Substantia nigra (tissue), 51 donors: ENCODE measurements at places on chromosomes 4 and X.

DNA sequence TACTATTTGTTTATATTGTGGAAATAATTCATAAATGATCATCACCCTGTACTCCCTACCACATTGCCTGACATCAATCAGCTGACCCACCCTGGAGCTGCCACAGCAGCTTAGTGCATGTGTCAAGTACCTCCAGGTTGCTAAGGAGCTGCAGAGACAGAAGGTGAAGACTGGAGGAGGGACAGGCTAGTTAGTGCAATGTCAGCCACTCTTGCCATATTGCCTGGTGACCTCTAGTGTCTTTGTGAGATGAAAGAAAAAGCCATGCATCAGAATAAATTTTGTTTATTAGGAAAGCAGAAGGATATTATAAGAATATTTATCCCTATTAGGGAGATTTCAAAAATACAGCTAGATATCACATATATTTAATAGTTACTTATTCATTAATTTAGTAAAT, 243.9 kb upstream of the FAT4 start:
- DNase-seq: no peak

DNA sequence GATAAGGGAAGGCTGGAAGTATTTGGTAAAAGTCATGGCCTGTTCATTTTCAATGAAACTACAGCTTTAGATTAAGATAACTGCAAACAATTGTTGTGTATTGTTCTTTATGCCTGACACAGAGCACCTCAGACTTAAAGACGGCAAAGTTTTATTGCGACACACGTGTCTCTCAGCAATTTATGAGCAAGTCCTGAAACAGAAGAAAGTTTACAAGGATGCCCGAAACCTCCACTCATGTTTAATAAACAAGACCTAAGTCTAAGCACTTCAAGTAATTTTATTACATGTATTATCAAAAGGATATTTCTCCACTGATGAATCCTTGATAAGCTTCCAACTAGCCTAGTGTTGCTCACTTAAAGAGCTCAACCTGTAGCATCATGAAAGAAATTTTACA, 51.0 kb downstream of the DHX15 start:
- DNase-seq: no peak

DNA sequence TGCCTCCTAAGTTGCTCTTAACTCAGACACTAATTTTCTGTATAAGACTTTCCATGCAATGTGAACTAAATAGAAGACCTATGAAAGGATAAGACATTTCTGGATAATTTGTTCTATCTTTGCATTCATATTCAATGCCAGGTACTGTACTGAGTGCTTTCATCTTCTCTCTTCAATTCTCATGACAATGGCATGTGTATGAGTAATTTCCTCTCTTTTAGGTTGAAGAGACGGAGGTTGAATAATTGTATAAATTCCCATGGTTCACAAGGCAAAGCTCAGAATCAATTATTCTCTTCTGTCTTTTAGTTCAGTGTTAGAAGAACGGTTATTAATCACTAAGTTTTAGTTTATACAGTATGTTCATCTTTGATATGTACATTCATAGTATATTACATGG, 29.3 kb upstream of the CFAP299 start:
- no peak for DNase-seq

- no peak for DNase-seq
These were observed 93.4 kb downstream of the FRAS1 start for GRCh38 chr4:78150543-78150864.

DNA sequence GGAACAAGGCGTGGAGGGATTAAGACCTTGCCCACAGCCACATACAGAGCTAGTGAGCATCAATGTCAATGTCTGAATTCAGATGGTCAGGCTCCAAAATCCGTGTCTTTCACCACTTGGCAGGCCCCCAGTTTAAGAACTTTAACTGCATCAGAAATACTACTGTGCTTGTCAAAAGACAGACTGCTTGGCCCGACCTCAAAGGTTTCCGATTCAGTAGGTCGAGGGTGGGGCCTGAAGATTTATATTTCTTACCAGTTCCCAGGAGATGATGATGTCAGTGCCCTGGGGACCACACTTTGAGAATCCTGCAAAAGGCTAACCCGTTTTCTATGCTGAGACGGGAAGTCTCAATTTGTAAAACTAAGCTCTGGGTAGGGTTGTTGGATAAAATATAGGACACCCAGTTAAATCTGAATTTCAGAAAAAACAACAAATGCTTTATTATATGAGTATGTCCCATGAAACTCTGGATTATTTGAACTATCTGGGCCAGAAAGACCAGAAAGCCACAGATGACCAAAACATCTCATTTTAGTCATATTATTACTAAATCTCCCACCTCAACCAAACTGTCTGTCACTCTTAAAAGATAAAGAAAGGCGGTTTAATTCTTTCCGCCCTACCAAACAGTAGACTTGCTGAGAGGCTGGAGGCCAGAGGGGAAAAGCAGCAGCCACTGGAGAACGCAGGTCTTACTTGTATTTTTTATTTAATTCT, 42.7 kb downstream of the GATB start:
- no peak for DNase-seq

GRCh38 chr4:112170451-112170993, 25.3 kb downstream of the FAM241A start:
- no peak for DNase-seq

GRCh38 chrX:97995834-97996233, 1112.1 kb downstream of the RPA4 start:
- DNase-seq: no peak

DNA sequence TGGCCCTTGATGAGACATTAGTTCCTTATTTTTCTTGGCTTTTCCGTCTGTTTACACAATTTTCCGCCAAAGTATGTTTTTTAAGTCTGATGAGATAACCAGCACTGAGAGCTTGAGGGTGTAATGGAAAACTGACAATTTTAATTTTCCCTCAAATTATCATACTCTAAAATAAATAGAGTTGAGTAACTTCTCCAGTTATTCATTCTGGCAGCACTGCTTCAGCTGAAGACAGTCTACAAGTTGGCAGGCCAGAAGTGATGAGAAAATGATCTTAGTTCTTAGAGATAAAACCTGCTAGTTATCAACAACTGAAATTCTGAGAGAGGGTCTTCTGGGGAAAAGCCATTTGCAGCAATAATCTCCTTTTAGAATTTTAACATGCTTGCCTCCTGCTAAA, 241.6 kb upstream of the TET2 start:
- no peak for DNase-seq

GRCh38 chr4:1745697-1746096, 24.4 kb downstream of the TACC3 start:
- DNase-seq: no peak

DNA sequence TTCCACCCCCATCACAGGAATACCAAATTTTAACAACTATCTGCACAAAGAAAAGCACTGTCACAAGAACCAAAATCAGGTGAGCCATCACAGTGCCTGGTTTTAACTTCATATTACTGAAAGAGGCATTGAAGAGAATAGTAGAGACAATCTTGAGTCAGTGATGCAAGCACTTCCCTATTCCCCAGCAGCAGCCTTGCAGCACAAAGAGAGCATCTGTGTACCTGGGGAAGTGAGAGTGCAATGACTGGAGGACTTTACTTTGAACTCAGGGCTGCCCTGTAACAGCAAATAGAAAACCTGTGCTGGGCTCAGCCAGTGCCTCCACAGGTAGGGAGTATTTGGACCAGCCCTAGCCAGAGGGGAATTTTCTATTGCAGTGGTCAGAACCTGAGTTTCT, 361.8 kb downstream of the TEX13C start:
- no peak for DNase-seq

DNA sequence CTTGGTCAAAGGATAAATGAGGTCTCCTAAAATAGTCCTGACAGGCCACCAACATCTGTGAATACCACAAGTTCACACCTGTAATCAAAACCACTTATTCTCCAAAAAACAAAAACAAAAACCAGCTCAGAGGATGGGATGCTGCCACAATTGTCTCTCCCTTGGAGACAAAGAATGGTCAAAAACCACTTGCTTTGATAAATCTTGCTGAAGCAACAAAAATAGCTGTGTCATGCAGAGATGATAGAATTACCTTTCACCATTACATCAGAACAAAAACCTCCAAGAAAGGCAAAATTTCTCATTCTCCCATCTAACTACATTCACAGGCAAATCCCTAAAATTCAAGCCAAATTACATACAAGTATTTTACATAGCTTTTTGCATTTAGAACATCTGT, 180.4 kb downstream of the MAML3 start:
- no peak for DNase-seq

- DNase-seq: peak; percentile 60
These were observed 2.5 kb downstream of the CPEB2 start for GRCh38 chr4:15004739-15005301.

- DNase-seq: no peak
These were observed 494.2 kb upstream of the INTU start for GRCh38 chr4:127138586-127138985.

DNA sequence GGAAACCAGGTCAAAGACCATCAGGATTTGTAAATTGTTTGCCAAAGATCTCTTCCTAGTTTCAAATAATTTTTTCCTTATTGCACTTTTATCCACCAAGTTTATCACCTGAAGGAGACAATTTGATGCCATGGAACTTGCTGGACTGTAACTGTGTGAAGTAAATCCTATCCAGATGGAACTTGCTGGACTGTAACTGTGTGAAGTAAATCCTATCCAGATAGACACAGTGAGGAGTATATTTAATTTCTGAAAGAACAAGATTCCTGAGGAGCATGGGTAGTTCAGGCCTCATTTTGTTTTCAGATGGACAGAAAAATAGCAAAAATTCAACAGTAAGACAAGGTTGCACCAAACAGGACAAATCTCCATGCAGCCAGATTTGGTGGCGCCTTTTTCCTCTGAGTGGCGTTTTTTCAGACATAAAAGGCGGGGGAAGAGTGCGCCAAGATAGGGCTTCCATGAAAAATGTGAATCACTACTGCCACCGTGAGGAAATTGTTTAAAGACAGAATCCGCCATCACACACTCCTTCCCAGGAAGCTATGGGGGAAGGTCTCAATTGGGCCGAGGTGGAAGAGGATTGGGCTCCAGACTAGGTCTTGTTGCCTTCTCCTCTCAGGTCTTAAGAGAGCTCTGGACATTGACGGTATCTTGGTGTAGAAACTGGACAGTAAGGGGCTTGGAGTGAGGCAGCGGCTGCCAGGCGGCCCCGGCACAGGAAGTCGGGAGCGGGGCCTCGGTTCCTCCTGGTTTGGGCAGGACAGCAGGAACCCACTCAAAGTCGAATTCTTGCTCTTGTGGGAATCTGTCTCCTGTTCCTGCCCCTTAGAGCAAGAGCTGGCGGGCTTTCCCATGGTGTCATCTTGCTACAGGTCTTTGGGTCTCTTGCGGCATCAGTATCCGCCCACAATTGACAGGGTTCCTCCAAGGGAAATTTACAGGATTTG, 234.7 kb downstream of the OR13H1 start:
- peak; percentile 57 for DNase-seq

DNA sequence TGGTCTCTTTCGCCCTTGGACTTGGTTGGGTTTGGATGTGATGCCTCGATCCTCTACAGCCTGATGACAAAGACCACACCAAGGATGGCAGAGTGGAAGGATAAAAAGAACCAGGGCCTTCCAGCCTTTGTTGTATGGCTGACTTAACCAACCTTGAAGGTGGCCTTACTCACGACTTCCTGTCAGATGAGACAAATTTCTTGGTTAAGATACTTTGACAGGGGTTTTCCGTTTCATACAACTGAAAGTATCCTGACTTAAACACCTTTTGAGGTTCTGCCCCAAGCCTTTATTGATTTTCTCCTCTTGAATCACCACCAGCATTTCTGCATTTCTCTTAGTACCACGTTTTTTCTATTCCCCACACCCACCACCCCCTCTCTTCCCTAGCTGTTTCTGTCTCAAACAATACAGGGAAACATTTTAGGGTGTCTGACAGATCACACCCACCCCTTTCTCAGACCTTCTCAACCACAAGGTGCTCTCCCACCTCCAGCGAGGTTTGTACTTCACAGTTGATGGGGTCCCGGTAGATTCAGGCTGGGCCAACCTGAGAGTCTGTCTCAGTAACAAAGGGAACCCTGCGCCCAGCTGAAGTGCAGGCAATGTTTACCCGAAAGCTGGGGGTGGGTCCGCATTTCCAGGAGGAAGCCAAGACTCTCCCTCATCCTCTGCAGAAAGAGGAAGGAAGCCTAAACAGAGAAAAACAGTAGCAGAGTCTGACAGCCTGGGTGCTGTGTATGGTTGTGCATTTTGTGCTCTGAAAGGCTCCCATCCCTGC, 5.0 kb upstream of the TSPAN5 start:
- DNase-seq: peak; percentile 19

DNA sequence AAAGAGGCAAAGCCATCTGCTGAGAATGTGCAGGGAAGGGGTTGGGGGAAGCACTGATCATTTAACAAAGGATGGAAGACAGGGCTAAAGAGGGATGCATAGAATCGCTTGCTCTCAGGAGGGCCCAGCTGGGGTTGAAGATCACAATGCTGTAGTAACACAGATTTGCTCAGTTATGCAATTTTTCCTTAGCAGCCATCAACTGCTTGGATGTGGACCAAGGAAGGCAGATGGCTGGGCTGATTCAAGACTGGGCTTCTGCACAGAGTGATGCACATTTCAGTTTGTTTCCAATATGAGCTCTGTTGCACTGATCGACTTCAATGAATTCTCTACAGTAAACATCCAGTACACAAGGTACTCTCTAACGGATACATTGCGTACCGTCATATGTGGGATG, 127.8 kb upstream of the TBL1X start:
- DNase-seq: no peak

GRCh38 chr4:23614284-23614892, 275.5 kb downstream of the PPARGC1A start:
- DNase-seq: no peak

GRCh38 chr4:130393231-130393630, 1297.3 kb downstream of the C4orf33 start:
- DNase-seq: no peak

- no peak for DNase-seq
These were observed 179.0 kb downstream of the ADGRA3 start for GRCh38 chr4:22336822-22337221.

- peak; percentile 2 for DNase-seq
These were observed 104.4 kb upstream of the ARHGAP24 start for GRCh38 chr4:85370400-85371032.

DNA sequence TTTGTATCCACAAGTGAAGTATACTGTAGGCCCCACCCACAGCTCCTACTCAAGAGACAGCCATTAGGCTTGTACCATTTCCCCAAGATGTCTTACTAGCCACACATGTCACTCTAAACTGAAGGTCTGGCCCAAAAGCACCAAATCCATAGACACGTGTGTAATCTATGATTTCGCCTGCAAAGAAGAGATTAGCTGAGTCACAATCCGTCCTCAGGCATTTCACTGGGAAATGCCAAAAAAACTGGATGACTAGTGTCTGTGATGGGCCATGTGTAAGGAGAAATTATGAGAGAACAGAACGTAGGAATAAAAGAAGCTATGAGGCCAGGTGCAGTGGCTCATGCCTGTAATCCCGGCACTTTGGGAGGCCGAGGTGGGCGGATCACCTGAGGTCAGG, 21.9 kb upstream of the RP2 start:
- no peak for DNase-seq

DNA sequence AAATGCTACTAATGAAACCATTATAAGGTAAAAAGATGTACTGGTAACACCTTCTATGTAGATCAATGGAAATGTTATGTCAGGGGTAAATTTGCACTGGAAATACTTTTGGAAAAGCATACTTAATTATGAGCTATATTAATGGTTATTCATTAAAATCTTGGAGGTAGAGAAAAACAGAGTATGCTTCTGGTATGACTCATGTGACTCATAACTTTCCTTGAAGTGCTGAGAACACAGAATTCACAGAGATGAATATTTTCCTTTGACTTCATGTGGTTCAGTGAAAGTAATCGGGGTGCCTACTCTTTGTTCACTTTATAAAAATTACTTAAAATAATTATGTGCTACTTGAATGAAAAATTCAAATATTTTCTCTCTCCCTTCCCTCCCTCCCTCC, 254.2 kb downstream of the KCTD8 start:
- DNase-seq: no peak
